ENCODE measurements at places on chromosomes 13 and 19.

DNA sequence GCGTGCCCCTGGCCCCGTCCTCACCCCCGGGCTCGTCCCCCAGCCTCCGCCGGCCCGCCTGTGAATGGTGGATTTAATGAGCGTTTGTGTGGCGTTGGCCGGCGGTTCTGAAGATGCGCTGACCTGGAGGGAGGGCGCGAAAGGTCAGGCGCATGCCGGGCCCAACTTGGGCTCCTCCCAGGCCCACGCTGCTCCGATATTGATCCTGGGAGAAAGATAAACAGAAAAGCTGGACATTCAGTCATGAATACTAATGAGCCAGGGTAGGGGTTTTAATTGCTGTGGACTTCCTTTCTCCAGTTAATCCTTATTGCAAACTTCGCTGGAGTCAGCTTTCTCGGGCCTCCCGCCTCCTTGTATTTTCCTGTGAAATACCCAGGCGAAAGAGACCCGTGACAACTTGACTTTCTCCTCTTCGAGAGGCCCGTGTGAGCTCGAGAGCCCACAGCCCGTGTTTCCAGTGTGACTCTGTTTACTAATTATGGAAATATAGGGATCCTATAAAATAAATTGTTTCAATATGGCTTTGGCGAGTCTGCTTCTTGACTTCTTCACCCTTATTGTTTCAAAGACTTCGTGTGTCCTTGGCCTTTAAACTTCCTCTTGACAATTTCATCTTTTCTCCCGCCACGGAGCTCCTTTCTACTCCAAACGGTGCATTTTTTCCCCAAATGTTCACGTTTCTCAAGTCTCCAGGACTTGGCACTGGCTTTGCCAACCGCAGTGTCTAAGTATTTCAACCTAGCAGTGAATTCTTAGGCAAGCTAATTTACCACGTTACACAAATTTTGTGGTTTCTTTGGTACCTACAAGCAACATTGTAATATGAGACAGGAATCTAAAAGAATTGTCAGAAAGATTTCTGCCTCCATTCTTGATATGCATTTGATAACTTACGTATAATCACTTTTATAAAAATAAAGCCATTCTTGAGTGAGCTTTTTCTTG is 10.5 kb downstream of the ZIC2 start:
- no peak for DNase-seq

DNA sequence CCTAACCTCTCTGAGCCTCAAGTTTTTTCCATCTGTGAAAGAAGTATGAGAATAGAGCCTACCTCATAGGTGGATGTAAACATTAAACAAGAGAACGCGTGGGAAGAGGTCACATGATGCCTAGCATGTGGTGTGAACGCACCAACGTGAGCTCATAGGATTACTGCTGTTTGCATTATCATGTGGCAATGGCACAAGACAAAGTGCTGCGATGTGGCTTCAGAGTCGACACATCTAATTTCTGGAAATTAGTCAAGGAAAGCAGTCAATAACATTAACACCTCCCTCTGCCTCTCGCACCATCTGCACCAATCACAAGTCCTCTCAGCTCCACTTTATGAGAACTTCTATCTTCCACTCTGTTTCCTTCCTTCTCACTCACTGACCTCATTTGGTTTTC is 489.7 kb downstream of the COG6 start:
- DNase-seq, result no peak

- DNase-seq, result no peak
Measured at GRCh38 chr19:57708641-57709361, at the start of gene ZNF154. ZNF154 (minus strand) TSS chr19:57709204; CDS start chr19:57708971, 233 bp downstream.

GRCh38 chr13:21035498-21035897 is 25.9 kb downstream of the LATS2 start:
- DNase-seq, result no peak

GRCh38 chr13:40590112-40590862 is 76.2 kb downstream of the FOXO1 start:
- no peak for DNase-seq

GRCh38 chr19:8212212-8212611 is 3.0 kb downstream of the CERS4 start:
- no peak for DNase-seq

GRCh38 chr13:64000321-64000720 is 2584.7 kb upstream of the PCDH20 start:
- no peak for DNase-seq

- DNase-seq, result no peak
Measured at GRCh38 chr13:77596777-77597176, 61.3 kb downstream of the SCEL start.

DNA sequence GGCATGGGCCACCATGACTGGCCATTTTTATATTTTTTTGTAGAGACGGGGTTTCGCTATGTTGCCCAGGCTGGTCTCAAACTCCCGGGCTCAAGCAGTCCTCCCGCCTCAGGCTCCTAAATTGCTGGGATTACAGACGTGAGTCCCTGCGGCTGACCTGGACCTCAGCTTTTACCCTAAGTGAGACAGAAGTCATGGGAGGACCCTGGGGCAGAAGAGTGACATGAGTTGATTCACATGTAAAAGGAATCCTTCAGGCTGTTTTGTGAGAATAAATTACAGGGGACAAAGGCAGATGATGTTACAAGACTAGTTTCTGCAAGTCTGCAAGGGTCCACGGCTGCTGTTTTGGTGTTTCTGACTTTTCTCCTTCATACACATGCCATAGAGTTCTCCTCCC is 2.6 kb upstream of the BCAM start:
- DNase-seq, result no peak

GRCh38 chr13:37868691-37869505 is 674 bp downstream of the TRPC4 start:
- no peak for DNase-seq
